ENCODE measurements at places on chromosomes 3 and 15.

- DNase-seq, result no peak
These were observed 22.8 kb upstream of the SPRED1 start for GRCh38 chr15:38229705-38230310.

- no peak for DNase-seq
These were observed 394.5 kb downstream of the GABRG3 start for GRCh38 chr15:27365456-27365855.

GRCh38 chr15:32028921-32029320, 1.4 kb upstream of the CHRNA7 start:
- no peak for DNase-seq

DNA sequence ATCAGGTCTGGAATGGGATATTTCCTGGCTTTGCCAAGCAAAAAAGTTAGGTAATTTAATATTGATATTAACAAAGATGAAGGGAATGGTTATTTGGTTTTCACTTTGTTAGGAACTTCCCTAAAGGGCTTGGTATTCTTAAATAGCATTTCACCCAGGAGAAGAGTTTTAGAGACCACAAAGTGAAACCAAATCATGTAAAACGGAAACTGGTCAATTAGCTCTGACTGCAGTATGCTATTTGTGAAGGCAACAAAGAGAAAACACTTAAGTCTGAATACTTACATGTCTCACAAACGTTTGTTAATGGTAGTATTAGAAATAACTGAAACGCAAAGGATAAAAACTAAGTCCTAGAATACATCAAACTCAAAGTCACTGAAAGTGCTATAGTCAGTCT, 32.4 kb upstream of the SETMAR start:
- DNase-seq, result peak; percentile 3

DNA sequence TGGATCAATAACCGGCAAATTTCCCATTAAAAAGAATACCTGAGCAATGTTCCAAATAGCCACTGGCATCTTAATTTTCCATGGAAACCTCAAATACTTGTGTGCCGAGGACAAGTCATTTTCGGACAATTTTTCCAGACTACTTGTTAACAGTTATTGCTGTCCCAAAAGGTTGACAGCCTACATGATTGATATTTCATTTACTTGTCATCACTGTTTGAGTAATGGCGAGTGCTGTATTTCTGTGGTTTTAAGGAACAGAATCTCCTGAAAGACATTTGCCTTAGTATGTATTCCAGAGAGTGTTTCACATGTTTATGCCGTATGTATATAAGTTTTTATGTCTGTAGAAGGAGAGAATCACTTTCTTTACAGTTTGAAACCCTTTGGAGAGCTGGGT, 36.7 kb downstream of the MAP2K5 start:
- no peak for DNase-seq

DNA sequence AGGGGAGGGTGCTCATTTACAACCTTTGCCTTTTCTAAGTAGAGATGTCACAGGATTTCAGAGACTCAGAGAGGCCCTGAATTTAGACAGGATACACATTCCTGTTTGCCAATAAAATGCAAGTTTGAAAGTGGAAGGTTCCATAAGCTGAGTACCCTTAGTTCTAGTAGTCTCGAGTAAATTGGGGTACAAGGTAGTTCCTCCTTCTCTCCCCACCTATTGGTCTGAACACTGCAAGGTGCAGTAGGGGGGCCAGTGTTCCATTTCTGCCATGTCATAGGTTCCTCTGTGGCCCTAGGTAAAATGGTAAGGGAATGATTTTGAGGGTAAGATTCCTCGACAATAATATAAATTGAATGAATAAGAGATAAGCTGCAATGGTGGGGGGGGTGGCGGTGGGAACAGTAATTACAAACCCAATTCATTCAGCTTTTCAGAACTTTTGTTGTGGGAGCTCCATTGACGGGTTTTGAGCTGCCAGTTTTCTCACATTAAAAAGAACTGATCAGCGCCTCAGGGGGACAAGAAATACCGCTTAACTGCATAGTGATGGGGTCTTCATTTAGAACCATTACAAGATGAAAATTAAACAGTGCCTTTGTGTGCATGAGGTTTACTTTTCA, 5.9 kb downstream of the SOX2 start:
- no peak for DNase-seq

GRCh38 chr3:160801386-160802118, 45.5 kb downstream of the PPM1L start:
- DNase-seq, result no peak

DNA sequence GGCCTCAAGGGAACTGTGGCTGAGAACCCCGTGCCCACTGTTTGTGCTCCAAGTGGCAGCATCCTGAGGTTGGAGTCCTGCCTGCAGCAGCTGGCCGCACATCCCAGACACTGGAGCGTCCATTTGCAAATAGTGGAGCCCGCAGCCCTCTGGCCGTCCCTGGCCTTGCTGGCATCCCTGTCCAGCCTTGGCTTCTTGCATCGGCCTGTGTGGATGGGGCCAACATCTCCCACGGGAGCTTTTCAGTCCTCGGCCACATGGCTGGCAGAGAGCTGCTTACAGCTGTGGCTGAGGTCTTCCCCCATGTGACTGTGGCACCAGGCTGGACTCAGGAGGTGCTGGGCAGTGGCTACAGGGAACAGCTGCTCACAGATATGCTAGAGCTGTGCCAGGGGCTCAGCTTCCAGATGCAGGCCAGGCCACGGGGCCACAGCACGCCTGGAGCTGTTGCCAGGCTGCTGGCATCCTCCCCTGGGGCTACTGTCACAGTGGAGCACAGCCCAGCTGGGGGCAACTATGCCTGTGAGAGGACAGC, 71.2 kb downstream of the FAM43A start:
- DNase-seq, result no peak

- peak; percentile 60 for DNase-seq
These were observed 62.4 kb downstream of the MBNL1 start for GRCh38 chr3:152331018-152331541.

DNA sequence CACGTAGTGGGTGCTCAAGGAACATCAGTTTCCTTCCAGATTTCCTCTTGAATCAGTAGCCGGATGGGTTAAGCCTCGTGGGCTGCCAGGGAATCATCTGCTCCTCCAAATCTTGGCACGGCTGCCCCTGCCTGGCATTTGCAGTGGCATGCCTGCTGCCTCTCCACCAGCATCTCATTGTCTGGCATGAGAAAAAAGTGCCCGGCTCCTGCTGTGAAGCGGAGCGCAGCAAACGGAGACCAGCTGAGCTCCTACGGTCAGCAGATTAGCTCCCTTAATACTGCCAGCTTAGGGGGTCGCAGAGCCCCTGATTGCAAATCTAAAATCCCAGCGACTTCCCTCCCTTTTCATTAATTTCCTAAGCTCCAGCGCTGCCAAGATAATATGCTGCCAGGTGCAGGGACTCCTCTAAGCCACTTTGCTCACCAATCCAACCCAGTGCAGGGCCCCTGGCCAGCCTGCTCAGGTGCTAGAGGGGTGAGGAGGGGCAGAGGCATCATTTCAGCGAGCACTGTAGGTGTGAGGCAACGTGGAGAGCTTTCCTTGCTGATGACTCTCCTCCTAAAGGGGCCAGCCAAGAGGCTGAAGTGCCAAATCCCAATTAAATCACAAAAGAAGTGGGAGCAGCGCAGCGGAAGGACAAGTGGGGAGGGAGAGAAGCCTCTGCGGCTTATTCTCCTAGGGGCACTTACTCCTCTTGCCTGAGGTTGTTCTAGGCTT, 49.6 kb upstream of the ST8SIA2 start:
- DNase-seq, result no peak

DNA sequence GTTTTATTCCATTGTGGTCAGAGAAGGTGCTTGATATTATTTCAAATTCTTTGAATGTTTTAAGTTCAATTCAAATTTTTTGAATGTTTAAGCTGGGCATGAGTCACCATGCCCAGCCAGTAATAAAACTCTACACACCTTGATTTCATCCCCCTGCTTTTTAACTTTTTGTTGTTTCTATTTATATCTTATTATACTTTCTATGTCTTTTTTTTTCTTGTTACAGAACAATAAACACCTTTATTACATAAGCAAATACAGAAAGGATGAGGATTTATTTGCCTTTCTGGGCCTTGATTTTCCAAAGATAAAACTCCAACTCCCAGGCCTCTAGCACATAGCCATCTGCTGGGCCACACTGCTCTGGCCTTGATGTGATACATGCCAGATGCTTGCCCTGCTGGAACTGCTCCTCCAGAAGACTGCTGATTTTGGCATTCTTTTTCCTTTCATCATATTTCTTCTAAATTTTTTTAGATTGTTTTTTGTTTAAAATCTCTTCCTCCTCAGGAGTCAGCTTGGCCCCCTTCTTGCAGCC, 14.0 kb downstream of the DNAH12 start:
- no peak for DNase-seq

DNA sequence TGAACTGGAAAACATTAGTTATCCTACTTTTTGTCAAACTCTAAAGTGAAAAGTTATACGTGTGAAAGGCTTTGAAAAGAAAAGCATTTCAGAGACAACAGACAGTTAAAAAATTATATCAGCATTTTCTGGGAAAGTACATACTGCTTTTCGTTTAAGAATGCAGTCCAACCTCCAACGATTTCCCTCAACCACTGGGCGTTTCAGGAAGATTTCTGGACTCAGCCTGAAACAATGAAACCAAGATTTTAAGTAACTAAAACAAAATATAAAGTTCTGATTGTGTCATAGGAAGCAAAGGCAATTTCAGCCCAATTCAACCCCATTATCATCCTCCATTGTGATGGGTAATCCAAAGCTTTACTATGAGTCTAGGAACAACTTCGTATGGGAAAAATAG, 110.7 kb downstream of the PLD1 start:
- DNase-seq, result no peak

DNA sequence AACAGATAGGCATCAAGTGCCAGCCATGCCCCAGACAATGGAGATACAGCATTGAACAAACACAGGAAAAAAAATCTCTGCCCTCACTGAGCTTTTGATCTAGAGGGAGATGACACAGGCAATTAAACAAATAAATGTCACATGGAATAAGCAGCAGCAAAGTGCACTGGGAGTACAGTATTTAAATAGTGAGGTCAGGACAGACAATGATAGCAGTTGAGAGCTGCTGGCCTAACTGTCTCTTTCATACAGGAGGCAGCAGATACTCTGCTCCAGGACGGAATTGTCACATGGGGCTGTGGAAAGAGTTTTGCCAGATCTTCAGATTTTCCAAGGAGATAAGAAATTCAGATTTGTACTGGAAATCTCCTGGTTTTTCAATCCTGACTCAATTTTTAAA, 241.3 kb downstream of the THRB start:
- DNase-seq, result no peak

DNA sequence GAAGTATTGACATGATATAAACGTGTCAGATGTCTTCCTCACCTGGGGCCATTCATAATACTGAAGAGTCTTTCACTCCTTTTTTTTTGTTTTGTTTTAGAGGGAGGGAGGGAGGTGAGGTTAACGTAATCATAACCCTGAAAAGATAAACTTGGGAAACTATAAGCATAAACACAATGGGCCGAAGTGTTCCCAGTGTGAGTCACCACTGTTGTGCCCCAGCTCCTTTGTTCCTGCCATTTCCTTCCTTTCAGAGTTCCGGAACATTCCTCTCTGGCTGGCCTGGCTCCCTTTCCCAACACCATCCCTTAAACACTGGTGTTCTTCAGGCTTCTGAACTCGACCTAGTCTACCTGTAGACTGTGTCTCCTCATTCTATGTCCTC, 18.6 kb downstream of the PLD1 start:
- no peak for DNase-seq

- DNase-seq, result peak; percentile 82
These were observed 33.1 kb downstream of the GRK7 start for GRCh38 chr3:141796081-141796888.

GRCh38 chr3:15942936-15943335, 145.2 kb upstream of the ANKRD28 start:
- no peak for DNase-seq

DNA sequence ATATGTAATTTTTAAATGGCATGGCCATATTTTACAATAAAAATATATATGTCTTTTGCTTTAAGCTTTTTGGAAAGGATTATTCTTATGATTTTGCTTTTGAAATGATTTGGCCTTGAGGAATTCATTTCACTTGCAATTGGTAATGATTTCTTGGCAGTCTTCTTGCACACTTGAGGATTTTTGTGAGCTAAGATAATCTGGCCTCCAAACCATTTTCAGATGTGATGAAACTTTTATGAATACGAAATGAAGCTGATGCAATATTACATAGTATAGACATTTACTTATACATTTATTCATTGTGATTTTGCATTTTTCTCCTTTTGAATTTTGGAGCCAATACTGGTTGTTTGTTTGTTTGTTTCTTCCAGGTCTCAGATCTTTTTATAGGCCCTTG, 6.4 kb upstream of the SH2D7 start:
- DNase-seq, result no peak

GRCh38 chr3:126103121-126104027, 19.4 kb upstream of the SLC41A3 start:
- DNase-seq, result no peak

- no peak for DNase-seq
These were observed 201.1 kb upstream of the LPP start for GRCh38 chr3:187952849-187953248.

- DNase-seq, result no peak
These were observed 17.1 kb downstream of the CACNA2D2 start for GRCh38 chr3:50486219-50486888.

DNA sequence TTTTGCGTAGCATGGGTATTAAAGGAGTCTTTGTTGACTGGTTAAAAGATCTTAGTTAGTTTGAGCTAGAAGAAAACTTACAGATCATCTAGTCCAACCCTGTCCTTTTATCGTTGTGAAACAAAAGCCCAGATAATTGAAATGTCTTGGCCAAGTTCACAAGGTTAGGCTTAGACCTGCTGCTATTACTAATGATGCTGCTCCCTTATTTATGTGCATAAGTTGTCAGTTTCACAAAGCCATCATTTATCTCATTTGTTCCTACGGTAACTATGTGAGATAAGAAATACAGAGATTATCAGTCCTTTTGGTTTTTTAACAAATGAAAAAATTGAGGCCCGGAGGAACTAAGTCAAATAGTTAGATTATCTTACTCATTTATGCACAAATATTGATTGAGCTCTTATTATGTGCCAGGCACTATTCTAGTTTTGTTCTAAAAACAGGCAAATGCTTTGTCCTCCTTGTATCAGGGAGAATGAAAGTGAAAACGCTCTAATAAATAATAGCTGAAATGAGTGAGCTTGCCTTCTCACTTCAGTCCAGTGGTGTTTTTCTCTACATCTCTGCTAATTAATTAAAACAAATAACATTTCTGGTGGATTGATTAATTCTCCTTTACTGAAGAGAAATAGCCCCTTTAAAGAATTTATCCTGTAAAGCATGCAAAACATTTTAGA, 49.1 kb upstream of the TPRG1 start:
- no peak for DNase-seq

GRCh38 chr3:6242104-6242503, 618.8 kb upstream of the GRM7 start:
- DNase-seq, result no peak

- no peak for DNase-seq
These were observed 274.2 kb upstream of the ICE2 start for GRCh38 chr15:60752973-60753720.

DNA sequence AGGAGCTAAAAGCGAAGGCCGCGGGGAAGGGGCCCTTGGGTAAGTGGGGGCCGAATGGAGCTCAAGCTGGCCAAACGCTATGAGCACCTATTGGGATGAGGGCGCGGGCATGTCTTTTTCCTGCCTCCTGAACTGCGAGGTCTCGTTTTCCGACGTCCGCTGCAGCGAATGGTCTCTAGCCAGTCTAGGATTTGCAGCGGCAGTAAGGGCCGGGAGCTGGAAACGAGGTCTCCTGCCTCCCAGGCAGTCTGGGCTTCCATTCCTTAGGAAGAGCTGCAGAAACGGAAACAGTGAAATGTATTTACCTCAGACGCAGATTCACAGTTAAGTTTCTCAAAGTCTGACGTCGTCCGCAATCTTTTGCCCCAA, 517 bp downstream of the TMA7 start:
- no peak for DNase-seq

GRCh38 chr15:81001152-81002008, 657 bp downstream of the TLNRD1 start:
- DNase-seq, result no peak
